ENCODE measurements at places on chromosomes 6 and 20.

DNA sequence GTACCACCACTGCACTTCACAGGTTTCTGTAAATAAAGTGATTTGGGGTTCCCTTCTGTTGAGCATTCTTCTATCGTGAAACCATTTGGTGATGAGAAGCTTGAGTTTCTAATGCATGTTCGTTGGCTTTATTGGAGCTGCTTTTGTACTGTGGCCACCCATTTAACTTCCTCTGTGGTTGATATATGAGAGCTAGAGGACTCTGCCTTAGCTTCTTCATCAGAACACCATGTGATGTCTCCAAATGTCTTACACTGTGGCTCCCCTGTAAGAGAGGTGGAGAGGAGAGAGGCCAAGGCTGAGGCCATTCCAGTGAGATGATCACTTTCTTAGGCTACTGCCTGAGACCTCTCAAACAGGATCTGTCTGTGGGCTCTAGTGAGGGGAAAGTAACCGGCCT, 114.5 kb downstream of the SLC16A10 start:
- no peak for DNase-seq

DNA sequence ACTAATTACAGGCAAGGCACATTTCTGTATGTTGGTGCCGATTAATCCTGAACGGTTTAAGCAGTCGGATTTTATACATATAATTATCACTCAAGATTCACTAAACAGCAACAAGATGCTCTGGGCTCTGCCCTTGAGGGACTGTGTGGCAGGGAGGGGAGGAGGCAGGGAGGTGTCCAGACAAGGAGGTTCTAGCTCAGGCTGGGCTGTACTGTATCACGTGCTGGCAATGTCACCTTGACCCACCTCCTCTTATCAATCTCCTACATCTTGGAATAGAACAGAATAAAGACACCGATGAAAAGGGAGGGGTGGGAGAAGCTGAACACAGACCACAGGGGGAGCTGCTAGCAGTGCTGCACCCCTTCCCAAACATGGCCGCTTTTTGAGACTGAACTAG, 65.7 kb downstream of the LRFN2 start:
- no peak for DNase-seq

- no peak for DNase-seq
These were observed 32.2 kb upstream of the BTN3A2 start for GRCh38 chr6:26332843-26333242.

DNA sequence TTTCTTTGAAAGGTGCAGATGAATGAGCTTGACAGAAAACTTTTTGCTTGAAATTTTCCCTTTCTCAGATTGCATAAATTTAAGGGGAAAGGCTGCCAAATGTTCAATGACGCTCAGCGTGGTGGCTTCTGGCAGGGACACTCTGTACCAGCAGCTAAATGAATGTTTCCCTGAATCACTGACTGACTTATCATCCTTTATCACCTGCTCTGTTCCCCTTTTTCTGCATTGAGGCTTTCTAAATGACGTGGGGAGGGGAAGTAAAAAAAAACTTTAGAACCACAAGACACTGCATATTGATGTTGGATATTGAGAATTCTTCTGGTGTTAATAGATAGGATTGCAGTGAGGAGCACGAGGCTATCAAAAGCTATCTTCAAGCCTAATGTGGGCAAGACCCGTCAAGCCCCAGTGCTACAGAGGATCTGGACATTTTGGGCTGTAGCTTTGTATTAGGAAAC, 46.9 kb upstream of the ENPP5 start:
- peak; percentile 68 for DNase-seq

GRCh38 chr6:39157511-39157910, 42.5 kb upstream of the SAYSD1 start:
- DNase-seq: no peak

DNA sequence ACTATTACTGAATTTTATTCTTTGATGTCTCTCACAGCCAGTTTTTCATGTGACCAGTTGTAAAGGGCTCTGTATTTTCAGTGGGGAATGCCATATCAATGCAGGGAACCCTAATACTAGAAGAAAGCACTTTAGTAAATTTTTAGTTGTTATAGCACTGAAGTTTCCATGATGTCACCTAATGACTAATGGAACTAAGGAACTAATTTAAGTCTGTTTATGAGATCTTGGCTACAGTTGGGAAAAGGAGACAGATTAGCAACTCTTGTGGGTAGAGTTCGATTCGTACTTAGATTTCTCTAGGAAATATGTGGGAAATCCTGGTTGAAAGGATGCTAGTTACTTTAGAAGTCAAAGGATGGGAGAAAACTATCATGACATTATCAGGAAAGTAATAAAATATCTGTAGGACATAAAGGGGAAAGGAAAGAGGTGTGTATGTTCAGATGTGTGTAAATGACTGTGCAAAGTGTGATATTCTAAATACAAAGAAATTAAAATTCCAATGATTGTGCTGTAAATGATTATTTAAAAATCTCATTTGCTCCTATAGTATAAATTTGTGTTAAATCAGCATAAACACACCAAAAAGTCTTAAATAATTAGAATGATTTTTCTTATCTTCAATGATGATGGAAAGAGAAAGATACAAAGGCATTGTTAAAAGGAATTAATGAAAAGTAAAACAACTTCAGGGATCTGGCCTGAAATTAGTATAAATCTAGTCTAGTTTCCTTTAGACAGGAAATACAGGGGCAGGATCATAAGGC, 103.4 kb downstream of the LRRC1 start:
- no peak for DNase-seq

DNA sequence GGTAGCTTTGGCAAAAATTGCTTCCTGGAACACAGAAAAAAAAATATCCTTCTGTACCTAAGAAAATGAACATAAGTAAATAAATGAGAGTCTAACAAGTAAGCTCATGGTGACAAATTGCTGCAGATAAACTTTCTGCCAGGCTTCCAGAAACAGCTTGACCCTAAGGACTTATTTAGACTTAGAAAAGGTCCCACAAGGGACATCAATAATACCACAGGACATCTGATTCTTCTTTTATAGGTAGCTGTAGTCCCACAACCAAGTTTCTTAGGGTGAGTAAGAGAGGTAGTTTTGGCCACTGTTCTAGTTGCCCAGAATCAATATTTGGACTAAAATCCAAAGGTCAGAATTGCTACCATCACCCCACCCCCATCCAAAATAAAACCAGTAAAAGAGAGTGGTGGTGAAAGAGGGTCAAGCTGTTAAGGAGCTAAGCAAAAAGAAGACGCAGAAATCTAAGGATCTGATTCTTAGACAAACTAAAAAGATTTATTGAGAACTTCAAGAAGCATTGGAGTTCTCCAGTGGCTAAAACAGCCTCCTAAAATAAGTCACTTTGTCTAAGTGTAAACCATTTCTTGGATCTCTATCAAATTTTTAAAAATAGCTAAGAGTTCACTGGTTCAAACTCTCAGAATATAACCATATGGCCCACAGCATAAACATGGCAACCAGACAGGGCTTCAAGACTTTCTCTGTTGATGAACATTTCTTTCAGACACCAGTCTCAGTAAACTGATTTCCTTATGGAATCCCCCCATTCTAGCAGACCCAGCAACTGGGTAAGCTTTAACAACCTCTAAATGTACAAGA, 180.6 kb downstream of the PTPRK start:
- peak; percentile 18 for DNase-seq

DNA sequence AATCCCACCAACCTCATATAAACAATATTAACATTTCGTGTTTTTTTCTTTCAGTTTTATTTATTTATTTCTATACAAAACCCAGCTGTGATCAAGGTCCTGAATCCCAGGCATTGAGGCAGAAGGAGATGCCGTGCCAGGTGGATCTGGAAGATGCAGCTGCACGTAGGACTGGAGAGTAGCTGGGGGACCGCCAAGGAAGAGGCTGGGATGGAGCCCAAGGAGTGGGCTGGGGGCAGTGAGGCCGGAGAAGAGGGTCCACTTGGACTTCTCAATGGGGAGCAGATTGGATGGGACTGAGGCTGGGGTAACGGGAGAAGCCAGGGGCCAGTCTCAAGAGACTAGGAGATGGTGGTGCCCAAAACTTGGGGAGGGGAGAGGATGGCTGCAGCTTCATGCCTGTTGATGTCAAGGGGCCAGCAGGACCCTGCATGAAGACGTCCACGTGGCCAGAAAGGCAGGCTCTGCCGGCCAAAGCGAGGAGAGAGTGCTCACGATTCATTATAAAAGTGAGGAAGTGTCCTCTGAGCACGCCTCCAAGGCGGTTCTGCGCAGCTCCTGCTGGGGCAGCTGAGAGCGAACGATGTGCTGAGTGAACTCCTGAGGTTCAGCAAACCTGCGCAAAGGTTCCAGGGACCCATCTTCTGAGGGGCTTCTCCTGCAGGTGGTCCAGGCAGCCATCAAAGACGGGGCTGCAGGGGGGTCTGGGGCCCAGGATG, 110.3 kb downstream of the BMP7 start:
- no peak for DNase-seq

- no peak for DNase-seq
These were observed 130.2 kb upstream of the SSTR4 start for GRCh38 chr20:22904905-22905304.

DNA sequence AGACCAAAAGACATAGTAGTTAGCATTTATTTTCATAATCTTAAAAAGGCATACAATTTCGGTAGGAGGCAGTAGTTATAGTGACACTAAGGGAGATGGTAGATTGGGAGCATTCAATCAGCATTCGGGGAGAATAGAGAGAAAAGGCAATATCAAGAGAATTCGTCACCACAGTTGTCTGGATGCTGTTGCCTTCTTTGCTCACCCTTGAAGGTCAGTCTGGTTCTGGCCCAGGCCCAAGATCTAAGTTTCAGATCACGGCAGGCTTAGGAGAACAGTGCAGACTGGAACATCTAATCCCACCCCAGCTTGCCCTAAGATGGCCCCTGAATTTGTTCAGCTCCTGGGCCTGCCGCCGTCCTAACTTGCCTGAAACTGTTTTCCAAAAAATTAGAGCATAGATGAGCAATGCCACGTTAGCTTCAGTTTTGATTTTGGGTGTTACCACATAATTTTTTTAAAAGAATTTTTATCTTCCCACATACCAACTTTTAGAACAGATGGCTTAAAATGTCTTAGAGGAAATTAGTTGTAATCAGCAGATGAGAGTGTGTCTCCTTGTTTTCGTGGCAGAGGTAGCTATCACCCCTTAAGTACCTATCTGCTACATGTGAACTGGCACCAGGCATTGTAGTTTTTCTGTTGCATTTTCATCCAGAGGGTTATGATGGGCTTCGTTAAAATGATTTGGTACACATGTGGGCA, 8.3 kb upstream of the CEP85L start:
- peak; percentile 27 for DNase-seq

DNA sequence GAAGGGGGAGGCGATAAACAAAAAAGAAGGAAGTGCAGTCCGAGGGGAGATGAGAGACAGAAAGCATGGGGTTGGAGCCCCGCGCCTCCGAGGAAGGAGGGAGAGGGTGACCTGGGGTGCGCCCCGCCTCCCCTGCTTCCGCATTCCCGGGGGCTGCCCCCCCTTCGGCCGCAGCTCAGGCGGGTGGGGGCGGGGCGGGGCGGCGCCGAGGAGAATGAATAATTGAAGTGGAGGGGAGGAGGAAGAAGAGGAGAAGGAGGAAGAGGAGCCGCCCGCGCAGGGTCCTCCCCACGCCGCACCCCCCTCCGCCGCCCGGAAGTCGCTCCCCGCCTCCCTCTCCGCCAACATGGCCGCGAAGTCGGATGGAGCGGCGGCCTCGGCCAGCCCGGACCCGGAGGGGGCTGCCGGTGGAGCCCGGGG, at the start of gene XKR7:
XKR7 (plus strand) TSS at position 322 of the 420 bp plus-strand sequence; CDS start at position 347, 25 bp downstream.
- DNase-seq: no peak

- no peak for DNase-seq
These were observed 33.5 kb downstream of the ELOVL5 start for GRCh38 chr6:53315086-53315724.

- DNase-seq: no peak
These were observed 33.7 kb downstream of the BCAS4 start for GRCh38 chr20:50828363-50829136.

DNA sequence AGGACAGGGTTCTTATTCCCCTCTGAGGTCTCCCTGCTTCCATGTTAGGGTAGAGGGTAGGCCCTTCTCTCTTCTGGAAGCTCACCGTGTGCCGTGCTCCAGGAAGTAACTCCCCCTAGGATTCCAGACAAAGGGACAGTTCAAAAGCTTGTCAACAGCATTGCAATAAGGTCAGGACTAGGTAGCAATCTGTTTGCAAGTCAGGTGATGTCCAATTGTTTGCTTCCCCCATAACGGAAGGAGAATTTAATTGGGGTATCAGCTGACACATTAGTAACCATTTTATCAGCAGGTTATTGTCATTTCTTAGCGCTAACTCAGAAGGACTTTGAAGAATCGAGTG, 41.9 kb downstream of the SYNJ2 start:
- no peak for DNase-seq

DNA sequence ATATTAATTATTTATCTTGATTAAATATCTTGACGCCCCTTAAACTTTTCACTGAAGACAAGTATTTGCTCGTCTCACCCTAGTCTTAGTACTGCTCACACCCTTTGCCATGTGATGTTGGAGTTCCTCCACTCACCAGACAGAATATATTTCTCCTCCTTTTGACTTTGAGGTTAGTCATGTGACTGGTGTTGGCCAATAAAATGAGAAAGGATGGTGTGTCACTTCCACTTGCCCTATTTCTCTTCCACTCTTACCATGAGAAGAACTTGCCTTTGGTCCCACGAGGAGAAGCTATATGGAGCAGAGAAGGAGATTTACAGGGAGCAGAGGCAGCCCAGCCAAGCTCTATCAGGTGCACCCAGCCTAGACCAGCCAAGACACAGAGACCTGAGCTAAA, 64.9 kb upstream of the TAB2 start:
- no peak for DNase-seq

- DNase-seq: no peak
These were observed 35.1 kb downstream of the SNRNP48 start for GRCh38 chr6:7624796-7625710.

DNA sequence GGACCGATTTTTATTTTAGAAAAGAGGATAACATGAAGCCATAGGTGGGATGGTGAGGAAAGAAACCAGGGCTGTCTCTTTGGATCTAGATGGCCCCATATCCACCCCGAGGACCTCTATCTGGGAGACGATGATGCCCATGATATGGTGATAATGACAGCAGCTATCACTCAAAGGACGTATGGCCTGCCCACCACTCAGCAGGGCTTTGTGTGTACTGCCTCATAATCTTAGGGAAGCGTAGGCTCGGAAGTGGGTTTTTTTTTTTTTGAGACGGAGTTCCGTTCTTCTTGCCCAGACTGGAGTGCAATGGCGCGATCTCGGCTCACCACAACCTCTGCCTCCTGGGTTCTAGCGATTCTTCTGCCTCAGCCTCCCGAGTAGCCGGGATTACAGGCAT, 8.2 kb upstream of the TAF8 start:
- DNase-seq: no peak

- DNase-seq: no peak
These were observed 4.2 kb upstream of the TFAP2A start for GRCh38 chr6:10418862-10419748.

GRCh38 chr6:169445227-169445626, 191.6 kb upstream of the THBS2 start:
- DNase-seq: no peak

- DNase-seq: no peak
These were observed 396.5 kb upstream of the CNR1 start for GRCh38 chr6:88562353-88563276.

All from cardiac fibroblast (primary cell).